Stimulated activated CD8-positive, alpha-beta memory T cell treated with anti-CD3 and anti-CD28 coated beads, Interleukin-15, amount 100 ng/mL, for 24 hours (primary cell): ENCODE measurements at places on chromosomes 7 and 10.

DNA sequence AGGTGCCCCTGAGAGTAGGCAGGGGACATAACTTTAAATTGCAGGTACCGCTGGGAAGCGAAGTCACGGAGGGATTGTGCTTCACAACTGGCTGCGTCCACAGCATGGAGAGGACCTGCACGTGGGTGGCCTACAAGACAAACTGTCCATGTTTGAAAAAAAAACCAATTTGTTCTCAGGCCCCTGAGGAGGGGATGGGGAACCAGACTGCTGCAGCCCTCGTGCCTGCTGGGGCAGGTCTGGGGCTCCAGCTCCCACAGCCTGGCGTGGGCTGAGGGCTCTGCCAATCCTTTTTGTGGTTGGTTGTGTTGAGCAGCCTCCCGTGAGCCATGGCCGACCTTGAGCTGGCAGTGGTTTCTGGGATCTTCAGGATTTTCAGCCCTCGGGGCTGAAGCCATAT lies 9.7 kb downstream of the SFRP5 start:
- no peak for DNase-seq

DNA sequence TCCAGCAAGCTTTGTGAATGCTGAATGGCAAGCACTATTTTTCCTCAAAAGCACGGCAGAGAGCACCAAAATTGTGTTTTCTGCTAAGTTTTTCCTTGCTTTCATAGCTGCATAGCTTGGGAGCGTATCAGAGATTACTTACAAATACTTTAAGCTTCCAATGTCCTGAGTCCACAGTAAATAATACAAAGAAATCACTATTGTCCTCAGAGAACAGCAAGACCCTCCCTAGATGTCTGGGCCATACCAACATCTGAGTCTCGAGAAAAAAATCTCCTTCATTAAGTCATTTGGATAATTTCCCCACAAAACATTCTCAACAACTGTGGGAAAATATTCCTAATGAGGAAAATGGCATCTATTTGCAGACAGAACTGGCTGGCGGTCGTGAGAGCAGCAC lies 41.7 kb downstream of the SGMS1 start:
- DNase-seq: no peak

DNA sequence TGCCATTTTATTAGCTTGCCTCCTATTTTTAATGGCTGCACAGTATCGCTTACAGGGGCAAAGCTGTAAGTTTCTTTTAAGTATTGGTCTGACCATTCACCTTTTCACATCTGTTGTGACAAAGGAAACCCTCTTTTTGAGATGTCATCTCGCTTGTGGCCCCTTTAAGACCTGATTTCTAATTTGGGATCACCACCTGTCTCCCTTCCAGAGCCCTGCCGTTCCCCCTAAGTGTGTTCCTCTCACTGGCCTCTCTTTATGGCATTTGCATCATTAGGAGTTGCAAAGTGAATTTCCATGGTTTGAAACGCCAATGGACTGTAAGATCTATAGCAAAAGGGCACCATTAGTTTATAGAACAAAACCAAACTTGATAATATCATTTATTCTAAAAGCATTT lies 1.4 kb downstream of the EPDR1 start:
- no peak for DNase-seq

DNA sequence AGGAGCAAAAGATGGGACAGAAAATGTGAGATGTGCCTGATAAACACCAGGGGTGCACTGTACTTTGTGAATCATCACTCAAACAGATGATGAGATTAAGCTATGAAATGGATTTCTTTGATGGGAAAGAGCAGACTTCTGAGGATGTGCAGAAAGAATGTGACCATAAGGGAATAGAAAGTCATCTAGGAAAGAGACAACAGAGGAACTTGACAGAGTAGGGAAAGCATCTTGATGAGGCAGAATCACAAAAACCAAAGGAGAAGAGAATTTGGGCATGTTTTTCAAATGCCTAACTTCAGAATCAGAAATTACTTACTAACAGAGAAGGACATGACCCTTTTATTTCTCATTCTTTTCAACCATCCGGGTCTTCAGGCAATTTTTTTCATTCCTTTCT lies 82.4 kb upstream of the LRRTM3 start:
- DNase-seq: no peak

DNA sequence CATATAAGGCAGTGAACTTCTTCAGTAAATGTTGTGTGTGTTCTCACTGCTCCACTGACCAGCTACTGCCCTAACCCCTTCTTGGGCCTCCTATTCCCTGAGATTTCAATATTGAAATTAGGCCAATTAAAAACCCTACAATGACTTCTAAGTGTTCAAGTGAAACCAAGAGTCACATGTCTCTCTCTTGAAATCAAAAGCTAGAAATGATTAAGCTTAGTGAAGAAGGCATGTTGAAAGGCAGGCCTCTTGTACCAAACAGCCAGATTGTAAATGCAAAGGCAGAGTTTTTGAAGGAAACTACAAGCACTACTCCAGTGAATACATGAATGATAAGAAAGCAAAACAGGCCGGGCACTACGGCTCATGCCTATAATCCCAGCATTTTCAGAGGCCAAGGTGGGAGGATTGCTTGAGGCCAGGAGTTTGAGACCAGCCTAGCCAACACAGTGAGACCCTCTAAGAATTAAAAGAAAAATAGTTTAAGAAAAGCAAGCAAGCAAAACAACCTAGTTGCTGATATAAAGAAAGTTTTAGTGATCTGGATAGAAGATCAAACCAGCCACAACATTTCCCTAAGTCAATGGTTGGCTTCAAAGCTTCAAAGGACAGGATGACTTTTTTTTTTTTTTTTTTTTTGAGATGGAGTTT lies 22.3 kb downstream of the BRAF start:
- no peak for DNase-seq

DNA sequence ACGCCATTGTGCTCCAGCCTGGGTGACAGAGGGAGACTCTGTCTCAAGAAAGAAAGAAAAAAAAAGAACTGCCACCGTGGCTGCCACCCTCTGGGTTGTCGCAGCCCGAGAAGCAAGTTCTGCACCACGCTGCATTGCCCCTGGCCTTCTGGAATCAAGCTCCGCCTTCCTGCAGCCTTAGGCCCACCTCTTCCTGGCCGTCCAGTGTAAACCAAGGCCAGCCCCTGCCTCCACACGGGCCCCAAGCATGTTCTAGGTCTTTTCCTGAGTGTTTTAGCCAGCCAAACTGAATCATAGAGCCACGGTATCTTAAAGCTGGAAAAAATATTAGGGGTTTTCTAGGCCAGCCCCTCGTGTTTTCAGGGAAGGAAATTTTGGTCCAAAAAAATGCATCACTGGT lies 188.9 kb downstream of the CCDC3 start:
- no peak for DNase-seq

DNA sequence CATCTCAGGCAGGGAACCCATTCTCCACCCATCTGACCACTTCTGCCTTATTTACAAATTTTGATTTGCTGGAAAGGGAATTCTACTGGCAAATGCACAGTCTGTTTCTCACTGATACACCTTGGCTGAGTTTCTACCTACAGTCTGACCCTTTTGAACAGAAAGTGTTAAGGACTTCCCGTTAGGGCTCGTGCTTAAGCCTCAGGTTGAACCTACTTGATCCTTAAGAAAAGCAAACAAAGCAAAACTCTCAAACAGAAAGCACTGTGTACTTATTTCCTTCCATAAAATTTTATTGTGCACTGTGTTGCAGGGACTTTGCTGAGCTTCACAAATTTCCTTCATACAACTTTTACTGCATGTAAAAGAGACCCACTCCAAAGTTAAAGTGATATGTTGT lies 367.8 kb downstream of the NRG3 start:
- no peak for DNase-seq

GRCh38 chr10:93548376-93549071 lies 17.9 kb upstream of the FFAR4 start:
- DNase-seq: no peak

DNA sequence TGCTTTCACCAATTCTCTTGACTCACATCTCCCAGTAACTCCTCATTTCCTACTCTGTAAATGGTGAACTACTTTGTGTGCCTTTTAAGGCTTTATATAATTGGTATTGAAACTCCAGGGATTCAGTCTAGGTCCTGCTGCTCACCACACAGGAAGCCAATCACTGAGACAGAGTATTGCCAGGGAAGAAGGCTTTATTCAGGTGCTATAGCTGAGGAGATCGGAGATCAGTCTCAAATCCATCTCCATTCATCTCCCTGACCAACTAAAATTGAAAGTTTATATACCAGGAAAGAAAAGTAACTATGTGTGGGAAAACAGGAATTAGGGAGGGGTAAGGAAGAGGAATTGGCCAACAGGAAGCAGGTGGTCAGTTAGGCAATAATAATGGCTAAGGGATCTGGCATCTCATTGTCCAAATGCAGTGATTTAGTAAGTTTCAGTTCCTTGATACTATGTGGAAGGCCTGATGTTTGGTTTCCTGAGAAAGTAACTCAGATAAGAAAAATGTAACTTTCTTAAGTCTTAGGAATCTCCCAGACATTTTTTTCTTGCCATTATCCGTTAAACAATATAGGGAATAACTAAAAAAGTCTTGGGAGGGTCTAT lies 10.2 kb upstream of the SDHAF3 start:
- DNase-seq: no peak

DNA sequence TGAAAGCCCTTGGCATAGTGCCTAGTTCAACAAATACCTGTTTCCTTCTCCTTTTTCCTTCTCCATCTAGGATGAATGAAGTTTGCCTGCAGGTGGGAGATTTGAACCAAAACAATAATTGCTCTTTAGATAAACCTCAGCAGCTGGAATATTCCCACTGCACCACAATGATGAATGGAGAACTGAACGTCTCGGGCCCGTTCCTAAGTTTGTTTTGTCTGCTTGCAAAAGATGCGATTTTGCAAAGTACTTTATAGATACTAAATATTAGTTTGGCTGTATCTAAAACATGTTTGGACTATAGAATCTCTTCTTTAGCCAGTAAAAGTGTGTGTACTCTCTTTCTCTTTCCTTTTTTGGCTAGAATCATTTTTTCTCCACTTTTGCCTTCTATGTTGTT lies 75.8 kb upstream of the BMPER start:
- no peak for DNase-seq

GRCh38 chr10:101052285-101052684 lies 9.5 kb upstream of the KAZALD1 start:
- no peak for DNase-seq

- no peak for DNase-seq
These were observed 27.2 kb upstream of the WNT2 start for GRCh38 chr7:117350027-117350426.

GRCh38 chr7:30679664-30680063 lies 2.6 kb downstream of the CRHR2 start:
- no peak for DNase-seq

DNA sequence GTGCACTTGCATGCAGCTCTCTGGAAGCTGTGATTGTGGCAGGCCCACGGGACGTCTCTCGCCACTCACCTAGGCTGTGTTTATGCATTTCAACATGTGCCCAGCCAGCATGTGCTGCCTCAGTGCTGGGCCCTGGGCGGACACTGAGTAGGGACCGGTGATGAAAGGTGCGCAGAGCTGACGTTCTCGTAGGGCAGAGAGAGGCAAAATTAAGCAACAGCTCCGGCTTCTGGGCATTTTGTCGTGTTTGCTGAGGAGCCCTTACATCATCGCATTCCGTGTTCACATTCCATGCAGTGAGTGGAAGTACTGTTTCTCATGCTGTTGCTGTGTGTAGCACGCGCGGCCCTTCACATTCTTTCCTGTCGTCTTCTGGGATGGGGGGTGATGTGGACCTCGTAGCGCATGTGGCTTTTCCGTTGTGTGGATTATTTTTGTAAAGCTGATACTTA lies 50.5 kb downstream of the PRF1 start:
- no peak for DNase-seq

DNA sequence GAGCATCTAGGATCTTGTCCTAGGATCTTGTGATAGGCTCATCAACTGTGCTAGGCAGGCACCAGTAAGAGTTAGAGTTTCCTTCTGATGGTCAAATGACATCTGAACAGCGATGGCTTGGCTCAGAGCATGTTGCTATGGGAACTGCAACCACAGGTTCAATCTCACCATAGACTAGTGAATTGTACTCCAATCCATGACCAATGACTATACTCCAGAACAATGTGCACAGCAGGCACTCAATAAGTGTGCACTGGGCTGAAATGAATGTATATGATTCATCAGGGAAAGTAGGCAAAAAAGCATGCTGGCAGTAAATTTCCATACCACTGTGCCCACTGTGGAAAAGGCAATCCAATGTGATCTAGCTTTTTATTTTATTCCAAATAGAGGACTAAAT lies 163.6 kb upstream of the HPS1 start:
- DNase-seq: no peak
